ENCODE measurements at places on chromosomes 5 and 9.

DNA sequence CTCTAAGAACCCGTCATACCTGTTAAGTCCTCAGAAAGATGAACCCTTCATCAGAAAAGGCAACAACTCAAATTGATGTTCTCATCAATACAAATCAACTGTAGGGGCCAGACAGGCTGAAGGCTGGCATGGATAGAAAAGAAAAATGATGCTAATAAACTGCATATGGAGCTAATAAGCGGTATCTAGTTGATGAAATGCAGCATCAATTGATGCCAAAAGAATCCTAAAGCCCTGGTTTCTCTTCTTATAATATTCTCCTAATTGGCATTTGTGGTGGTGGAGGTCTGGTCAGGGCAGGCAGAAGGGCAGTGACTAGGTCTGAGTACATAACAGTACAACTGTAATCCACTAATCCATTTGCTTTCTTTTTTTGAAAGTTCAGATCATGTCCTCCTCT, 322.5 kb downstream of the SPOCK1 start:
- no peak for DNase-seq

- peak; percentile 56 for DNase-seq
Observed at GRCh38 chr9:135116881-135117280, 29.4 kb downstream of the OLFM1 start.

- no peak for DNase-seq
Observed at GRCh38 chr5:45639040-45639439, 57.1 kb downstream of the HCN1 start.

DNA sequence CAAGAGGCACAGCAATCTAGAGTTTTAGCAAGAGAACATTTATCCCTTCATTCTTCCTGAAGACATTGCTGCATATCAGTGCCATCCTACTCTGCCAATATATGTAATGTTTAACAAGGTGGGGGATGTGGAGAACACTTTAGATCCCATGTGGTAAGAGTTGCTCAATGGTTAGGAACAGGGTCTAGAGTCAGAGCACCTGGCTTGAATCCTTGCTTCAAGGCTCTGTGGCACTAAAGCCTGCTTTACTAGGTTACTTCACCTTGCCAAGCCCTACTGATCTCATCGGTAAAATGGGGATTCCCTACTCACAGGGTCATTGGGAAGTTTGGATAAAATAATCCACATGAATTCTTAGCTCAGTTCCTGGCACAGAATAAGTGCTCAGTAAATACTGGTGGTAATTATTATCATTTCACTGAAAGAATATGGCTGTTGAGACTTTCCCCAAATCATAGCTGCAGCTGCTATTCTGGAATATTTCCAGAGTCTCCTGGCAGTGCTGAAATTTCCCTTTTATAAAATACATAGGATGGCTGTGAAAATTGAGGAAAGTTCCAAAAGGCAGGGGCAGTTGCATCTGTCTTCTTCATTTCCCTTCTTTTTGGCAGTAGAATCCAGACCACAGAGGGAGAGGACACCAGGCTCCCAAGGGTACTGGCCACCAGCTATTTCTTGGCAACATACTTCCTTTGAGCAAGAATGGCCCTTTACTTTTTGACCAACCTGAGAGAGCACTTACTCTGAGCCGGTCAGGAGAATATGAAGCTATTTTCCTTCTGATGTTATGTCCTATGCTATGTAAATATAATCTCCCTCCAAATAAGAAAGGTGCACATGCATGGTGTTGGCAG, 142.8 kb downstream of the PALM2AKAP2 start:
- DNase-seq, result no peak

DNA sequence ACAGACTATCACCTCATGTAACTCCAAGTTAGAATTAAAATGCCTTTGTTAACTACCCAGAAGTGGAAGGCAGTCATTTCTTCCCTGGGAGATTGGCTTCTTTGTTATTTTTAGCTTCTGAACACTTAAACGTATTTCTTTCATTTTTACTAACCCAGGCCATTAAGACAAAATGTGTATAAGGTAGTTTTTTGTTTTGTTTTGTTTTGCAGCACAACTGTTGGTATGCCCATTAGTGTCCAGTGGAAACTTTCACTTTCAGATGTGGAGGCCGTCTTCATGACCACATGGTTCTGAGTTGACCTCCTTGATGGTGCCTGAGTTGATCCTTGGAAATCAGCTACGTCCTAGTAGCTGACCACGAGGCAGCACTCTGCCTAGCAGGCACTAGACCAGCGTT, 264.6 kb upstream of the ZNF608 start:
- no peak for DNase-seq

DNA sequence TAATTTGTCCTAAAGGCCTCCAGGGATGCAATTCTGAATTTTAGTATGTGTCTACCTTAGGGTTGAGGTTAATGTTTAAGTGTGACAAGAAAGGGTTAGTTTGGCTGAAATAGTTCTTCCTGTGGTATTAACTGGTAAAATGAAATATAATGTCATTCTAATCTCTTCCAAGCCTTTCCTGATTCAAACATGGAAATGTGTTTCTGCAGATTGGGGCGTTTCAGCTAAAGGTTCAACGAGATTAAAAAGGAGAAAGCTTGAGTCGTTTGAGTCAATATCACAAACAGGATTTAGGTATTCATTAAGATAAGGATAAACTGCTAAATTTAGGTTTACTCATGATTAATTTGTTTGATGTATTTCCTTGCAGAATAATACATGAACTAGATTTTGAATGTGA, 34.4 kb upstream of the ALDOB start:
- DNase-seq, result no peak

DNA sequence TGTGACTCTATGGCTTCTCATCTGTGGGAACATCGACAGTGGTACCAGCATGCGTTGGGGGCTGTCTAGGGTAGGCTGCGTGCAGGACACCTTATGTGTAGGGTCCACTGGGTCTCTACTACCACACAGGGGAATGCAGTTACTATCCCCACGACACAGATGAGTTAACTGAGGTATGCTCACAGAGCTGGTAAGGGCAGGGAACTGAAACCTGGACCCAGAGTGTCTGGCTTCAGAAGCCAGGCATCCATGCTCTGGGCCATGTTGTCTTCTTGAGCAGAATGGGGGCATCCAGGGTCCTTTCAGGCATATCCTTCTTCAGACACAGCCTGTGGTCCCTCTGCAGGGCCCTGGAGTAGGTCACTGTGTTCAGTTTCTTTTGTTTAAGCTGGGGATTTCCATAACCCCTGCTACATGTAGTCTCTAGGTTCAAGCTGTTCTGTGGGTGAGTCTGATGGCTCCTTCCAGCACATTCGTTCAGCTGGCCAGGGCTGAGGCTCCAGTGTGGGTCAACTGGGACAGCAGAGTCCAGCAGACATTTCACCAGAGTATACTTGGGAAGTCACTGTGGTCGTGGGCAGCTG, 148.8 kb downstream of the GADD45G start:
- no peak for DNase-seq

GRCh38 chr5:89556215-89556913, 673.4 kb upstream of the MEF2C start:
- no peak for DNase-seq

DNA sequence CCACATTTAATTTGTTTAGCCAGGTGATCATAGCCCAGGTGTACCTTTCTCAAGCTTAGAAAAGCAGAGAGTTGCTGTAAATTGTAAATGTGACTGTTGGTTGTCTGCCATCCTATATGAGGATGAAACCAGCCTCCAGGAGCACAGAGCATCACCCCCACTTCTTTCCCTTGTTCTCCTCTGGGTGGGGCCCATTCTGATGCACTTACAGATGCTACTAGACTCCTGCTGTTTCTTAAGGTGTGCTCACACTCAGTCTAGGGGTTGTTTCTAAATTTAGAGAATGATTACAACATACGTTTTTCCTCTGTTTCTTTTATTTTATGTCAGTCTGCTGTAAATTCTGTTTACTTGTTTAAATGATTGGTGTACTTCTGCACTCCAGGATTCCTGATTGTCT, 10.5 kb downstream of the PTCD2 start:
- DNase-seq, result no peak

DNA sequence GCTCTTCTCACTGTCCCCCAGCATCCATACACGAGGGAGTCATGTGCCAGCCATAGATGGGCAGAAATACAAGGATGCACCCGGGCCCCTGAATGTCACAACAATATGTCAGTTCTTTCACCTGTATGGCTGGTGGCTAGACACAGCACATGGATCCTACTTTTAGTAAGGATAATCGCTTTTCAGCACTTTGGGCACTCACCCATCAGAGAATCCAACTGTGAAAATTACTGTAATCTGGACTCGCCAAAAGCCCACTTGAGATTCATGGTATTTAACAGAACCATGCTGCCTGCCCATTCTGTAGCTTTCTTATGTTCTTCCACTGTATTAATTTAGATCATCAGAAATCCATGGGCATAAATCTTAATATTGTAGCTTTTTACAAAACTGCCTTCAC, 124.8 kb downstream of the FRMD3 start:
- no peak for DNase-seq

- no peak for DNase-seq
Observed at GRCh38 chr5:108295578-108296368, 86.1 kb downstream of the FBXL17 start.

- DNase-seq, result no peak
Observed at GRCh38 chr5:14221732-14222131, 78.6 kb downstream of the TRIO start.

DNA sequence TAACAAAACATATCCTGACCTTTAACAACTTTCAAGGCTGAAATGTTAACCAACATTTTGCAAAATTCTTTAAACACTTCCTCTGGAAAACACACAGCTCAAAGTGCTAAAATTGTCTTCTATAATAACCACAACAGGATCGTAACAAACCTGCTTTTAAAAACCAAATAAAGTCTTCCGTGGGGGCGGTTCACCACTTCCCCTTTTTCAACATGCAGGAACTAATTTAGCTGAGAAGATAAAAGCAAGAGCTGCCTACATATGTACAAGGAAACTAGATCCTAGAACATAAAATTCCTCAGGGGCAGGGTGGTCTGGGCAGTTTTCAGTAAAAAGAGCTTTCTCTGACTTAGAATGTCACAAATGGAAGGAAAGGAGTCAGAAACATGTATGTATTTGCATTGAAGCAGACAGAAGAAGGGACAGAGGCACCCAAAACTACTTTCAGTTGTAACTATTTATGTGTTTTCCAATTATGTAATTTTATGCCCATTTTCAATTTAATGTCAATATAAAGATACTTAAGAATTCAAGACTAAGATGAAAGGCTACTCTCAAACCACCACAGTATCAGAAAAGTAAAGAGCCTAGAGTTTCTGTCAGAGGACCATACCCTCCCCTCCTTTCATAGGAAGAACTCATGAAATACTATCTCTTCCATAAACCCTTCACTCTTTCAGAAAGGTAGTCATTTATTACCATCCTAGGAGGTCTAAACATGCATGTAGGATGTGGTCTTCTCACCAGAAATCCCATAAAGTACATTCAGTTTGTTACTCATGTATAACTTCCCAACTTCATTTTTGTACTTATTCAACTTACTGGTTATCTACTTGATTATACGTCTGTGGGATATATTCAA, 185.9 kb upstream of the RASA1 start:
- DNase-seq, result no peak

GRCh38 chr5:51039424-51040329, 343.6 kb upstream of the ISL1 start:
- no peak for DNase-seq

DNA sequence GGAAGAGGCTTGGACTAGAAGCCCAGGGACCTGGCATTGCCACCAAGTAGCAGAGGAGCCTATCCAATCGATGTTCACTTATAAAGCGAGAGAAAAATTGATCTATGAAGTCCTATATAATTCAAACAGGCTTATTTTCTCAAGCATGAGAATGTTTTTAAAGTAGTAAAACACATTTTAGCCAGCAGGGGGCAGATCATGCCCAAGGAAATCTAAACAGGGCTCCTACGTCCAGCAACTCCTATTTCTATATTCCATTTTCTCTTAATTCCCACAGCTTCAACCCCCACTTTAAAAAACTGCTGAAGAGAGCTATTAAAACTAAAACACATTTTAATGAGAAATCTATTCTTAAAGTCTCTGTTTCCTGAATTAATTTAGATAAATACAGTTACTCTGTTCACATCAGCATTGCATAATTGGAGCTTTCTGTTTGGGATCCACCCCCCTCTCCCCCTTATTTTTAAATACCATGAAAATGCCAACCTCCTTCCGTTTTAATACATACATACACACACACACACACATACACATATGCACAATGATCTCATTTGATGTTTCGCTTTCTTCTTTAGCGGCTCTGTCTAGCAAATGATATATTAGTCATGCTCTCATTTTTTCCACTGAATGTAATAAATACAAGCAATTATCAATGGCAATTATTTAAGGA, 144.9 kb downstream of the MYO10 start:
- peak; percentile 74 for DNase-seq

DNA sequence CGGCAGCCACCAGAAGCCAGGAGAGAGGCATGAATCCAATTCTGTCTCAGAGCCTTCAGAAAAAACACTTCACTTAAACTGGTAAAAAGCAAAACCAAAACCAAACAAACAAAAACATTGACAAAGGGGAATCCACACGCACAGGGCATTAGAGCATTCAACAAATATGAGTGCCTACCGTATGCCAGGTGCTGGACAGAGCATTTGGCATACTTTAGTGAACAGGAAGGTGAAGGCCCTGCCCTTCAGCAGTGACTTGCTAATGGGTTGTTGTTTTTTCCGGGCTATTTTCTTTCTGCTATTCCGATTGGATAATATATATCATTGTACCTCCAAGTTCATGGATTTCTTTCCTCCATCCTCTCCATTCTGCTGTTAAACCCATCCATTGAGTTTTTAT, 71.7 kb upstream of the RUFY1 start:
- no peak for DNase-seq

DNA sequence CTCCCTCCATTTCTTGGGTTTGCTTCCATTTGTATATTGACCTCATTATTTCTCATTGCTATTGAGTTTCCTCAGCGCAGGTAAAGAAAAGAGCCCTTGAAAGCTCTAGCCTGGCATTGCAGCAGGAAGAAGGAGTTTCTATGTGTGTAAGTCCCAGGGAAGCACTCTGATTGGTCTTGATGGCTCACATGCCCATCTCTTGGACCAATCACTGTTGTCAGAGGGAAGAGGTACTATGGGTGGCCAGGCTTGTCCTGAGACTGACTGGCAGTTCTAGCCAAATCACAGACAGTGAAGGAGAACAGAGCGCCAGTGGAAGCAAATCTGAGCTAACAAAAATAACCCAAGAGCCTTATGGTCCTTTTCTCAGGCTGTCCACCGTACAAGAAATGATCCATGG, 219.0 kb downstream of the PAX5 start:
- DNase-seq, result no peak

DNA sequence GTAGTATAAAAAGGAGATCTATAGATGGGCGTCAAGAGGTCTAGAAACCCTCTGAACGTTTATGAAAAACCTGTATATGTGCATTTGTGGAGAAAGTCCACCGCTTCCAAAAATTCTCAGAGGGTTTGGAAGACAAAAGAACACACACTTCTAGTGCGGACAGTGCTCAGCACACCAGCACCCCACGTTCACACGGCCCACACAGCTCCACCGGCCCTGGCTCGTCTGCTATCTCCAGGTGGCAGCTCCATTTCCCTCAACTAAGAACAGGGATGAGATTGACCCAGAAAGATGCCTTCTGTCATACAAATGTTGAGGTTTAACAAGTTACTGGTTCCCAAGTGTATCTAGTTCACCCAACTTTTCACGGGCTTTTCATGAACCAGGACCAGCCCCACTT, 255.1 kb downstream of the NR2F1-AS1 start:
- no peak for DNase-seq

GRCh38 chr5:1494780-1495524, 28.8 kb downstream of the LPCAT1 start:
- no peak for DNase-seq
